T-helper 17 cell (primary cell): ENCODE measurements at places on chromosomes 16 and 17. TPM values are rescaled to one million over a fixed set of nuclear protein-coding genes. Genes with fewer than 3 reads are reported as not detected.
A peak's percentile ranks its signal among the peaks of the same experiment; 100 is the strongest.

- peak; percentile 47 for DNase-seq
Observed at GRCh38 chr17:74354123-74354522, 7.5 kb downstream of the BTBD17 start.

DNA sequence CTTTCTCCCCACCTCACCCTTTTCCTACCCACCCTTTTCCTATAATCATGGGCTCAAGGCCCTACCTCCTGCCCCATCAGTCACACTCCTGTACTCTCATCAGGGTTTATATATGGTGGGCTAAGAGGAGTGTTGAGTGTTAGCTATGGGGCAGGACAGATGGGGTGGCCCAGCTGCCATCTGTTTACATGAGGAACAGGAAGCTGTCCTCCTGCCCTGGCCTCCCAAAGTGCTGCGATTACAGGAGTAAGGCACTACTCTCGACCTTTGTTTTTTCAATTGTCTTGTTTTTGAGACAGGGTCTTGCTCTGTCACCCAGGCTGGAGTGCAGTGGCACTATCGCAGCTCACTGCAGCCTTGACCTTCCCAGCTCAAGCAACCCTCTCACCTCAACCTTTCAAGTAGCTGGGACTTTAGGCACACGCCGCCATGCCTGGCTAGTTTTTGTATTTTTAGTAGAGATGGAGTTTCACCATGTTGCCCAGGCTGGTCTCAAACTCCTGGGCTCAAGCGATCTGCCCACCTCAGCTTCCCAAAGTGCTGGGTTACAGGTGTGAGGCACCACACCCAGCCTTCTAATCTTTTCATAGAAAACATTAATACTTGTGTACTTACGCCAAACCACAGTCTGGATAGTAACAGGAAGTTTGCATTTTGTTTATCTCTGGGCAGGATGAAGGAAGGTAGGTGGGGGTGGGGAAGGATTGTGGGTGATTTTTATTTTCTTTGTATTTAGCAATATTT, 1.6 kb downstream of the TRADD start:
- DNase-seq, result no peak

GRCh38 chr16:1430214-1430758, 592 bp upstream of the PERCC1 start:
- DNase-seq, result no peak

DNA sequence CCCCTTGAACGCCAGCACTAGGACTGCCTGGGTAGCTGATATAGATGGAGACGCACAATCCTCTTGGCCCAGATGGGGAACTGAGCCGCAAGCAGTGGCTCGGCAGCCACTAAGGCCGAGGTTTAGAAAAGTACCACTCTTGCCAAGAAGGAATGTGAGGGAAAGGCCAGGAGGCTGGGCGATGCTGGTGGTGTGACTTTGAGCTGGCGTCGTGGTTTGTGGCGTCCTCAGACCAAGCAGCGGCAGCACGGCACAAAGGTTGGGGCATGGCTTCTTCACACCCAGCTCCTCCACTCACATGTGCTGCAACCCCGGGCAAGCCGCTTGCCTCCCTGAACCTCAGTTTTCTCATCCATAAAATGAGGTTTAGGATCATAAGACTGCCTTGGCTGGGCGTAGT, 15.6 kb downstream of the DCAKD start:
- no peak for DNase-seq

DNA sequence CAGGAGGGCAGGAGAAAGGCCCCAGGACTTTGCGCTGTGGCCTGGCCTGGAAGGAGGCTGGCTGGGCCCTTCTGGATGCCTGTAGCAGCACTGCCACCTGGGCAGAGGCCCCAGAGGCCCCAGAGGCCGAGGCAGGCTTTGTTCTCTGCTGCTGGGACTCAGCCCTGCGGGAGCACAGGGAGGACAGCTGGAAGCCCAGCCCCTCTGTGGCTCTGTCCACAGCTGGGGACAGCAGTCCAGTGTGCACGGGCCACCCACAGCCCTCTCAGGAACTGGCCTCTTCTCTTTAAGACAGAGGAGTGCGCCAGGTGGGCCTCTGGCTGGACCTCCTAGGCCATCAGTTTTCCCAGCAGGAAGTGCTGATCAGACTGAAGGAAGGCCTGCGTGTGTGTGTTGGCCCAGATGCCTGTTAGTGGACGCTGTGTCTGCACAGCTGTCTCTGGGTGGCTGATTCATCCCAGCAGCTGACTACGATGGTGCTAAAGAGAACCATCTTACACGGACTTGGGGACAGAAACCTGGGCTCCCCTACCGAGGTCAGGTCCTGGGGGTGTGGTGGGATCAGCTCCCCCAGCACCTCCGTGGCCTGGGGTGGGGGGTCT, 26.9 kb upstream of the ZNF750 start:
- no peak for DNase-seq

DNA sequence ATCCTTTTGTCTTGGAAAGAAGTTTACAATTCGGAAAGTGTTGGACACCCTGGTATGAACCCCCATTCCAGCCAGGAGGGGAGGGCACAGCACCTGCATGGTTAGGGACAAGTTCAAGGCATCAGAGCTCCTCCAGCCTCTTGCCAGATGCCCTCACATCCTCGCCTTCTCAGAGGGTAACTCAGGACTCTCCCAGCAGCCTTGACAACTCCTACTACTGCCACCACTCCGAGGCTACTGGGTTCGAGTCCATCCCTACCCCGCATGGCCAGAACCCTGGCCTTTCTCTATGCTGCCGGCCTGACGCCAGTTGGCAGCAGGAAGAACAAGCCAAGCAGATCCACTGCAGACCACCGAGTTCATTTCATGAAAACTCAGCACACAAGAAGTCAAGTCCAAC, 34.1 kb downstream of the AXIN2 start:
- DNase-seq, result no peak

DNA sequence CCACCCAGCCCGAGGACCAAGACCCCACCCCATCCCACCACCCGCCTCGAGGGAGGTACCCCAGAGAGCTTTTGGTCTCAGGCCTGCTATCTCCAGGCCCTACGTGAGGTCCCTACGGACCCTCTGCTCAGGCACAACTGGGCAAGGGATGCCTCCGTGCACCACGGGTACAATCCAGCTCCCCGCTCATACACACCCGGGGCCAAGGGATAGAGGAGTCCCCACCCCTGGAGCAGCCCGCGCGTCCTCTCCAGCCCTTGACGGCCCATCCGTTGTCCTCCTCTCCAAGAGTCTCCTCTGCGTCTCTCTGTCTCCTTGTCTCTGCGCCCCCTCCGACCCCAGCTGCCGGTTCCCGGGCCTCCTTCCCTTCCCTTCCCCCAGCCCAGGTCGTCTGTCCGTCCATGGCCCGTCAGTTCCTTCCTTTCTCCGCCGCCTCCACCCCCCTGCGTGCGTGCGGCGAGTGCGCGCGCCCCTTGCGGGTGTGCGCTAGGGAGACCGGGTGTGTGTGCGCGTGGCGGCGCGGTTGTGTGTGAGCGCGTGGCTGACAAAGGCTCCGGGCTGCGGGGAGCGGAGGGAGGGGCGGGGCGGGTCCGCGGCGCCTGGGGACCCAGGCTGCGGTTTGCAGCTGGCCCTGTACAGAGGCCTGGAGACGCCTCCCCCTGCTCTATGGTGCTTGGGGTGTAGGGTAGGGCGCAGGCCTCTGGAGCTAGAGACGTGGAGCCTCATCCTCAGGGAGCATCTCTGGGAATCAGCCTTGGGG, 930 bp downstream of the SPNS2 start:
- no peak for DNase-seq

DNA sequence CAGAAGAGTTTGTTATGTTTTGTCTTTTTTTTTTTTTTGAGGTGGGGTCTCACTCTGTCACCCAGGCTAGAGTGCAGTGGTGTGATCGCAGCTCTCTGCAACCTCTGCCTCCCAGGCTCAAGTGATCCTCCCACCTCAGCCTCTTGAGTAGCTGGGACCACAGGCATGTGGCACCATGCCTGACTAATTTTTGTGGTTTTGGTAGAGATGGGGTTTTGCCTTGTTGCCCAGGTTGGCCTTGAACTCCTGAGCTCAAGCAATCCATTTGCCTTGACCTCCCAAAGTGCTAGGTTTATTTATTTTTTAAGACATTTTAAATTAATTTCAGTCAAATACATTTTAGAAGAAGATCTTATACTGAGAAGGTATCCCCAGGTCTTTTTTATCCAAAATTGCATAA, 366.7 kb downstream of the KCNJ2 start:
- DNase-seq, result no peak

- DNase-seq, result no peak
Observed at GRCh38 chr17:81651692-81652091, 4.7 kb downstream of the PDE6G start.

GRCh38 chr16:50480206-50480605, 68.0 kb upstream of the NKD1 start:
- DNase-seq, result no peak

DNA sequence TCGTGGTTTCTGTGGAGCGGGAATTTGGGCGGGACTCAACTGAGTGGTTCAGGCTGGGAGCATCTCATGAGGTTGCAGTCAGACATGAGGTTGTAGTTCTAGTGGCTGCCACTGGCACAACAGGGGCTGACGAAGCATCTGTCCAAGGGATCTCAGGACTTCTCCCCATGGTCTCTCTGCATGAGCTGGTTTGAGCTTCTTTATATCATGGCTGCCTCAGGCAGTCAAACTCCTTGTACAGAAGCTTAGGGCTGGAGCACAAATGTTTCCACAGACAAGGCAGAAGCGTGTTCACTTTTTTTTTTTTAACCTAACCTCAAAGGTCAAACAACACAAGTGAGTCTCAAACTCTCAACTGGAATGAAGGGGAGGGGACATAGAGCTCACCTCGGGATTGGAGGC, 243.3 kb downstream of the MSI2 start:
- no peak for DNase-seq

DNA sequence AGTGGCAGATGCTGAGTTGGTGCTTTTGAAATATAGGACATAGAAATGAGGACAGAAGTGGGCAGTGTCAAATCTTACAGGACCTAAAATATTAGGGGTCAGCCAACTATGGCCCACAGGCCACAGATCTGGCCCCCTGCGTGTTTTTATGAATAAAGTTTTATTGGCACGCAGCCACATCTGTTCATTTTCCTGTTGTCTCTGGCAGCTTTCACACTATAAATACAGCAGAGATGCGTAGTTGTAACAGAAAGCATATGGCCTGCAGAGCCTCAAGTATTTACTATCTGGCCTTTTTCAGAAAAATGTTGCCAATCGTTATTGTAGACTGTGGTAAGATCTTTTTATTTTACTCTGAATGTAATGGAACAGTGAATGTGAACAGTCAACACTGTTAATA, 82.8 kb downstream of the ABCC6 start:
- no peak for DNase-seq

GRCh38 chr16:51439271-51439670, 288.2 kb upstream of the SALL1 start:
- DNase-seq, result no peak

DNA sequence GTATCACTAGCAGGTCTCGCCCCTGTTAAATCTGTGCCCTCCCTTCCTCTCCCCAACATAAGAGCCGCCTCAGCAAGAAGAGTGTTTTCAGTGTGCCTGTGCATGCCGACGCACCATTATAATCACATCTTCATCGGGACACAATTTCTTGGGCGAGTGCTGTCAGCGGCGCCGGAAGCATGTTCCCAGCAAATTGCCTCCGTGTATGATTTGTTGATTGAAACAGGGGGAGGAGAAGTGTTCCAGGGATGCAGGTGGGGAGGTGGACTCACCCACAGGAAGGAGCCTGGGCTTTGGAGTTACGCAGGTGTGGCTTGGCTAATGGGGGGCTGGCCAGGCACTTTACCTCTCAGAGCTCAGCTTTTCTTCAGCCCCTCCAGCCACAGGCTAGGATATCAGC, 53.6 kb downstream of the SPACA3 start:
- DNase-seq, result no peak

GRCh38 chr17:16158714-16159113, 56.6 kb downstream of the NCOR1 start:
- DNase-seq, result no peak

GRCh38 chr17:36501351-36501750, 14.9 kb downstream of the ZNHIT3 start:
- no peak for DNase-seq

Gene SCNN1G
- not detected for total RNA-seq

Gene KRT23
- total RNA-seq, result not detected

Gene TBL3
- 20.8 TPM for total RNA-seq

Gene SLC6A4
- total RNA-seq, result 0.10 TPM

Gene PROCA1
- 6.3 TPM for total RNA-seq

Gene ASPHD1
- not detected for total RNA-seq

Gene DOC2A
- 0.16 TPM for total RNA-seq

Gene CACNB1
- 21.9 TPM for total RNA-seq

Gene CLDN9
- total RNA-seq, result not detected

Gene SEC14L1
- total RNA-seq, result 96.6 TPM
